ENCODE measurements at places on chromosomes 5 and 9.

DNA sequence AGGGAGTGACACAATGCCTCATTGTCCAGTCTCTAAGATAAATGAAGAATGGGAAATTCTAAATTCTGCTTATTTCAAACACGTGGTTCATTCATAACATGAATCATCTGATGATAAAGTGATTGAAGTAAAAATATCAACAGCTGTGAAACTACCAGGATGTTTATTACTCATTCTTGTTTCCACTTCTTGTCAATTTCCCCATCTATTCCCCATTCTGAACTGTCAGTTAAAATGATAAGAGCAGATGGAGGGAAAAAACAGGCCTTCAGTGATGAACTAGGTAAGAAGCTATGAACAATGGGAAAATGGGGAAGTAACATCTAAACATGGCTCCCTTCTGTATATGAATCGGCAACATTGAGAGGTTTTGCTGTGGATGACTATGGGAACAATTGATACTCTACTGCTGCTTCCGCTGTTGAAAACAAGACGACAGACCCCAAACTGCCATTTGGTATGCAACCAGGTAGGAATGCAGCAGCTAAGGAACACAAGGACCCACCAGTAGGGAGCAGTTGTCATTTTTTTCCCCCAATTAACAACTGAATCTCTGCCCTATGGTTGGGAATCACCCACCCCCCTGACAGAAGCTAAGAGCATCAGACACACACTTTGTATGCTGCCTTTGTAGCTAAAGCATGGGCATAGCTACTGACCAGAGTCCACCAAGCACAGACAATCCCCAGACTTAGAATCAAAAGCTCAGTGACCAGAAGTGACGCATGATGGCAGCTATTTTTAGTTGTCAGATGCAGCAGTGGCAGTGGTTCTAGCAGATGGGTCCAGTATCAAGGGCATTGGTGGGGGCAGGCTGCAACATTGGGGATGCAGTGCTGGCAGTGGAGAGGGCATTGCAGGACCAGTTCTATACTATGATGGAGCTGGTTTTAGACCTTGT lies 52.9 kb upstream of the ZNF366 start:
- no peak for DNase-seq

GRCh38 chr5:110082863-110083262 lies 393.1 kb downstream of the MAN2A1 start:
- no peak for DNase-seq

- DNase-seq: no peak
Measured at GRCh38 chr9:27078685-27079084, 30.3 kb upstream of the TEK start.

DNA sequence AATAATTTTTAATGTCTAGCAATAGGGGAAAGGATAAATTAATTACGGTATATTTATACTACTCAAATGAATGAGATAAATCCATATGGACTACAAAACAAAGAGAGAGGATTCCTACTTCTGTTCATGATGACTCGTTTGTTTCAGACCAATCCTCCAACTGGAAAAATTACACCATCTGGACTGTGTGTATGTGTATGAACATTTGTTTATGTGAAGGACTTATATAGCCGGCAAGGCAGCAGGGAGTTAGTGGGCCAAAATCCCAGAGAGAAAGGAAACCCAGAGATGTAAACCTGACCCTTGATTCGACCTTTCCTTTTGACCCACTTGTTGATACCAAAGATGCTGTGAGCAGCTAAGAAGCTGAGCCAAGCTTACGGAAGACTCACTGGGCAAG lies 20.1 kb downstream of the PDE6A start:
- no peak for DNase-seq

- DNase-seq: no peak
Measured at GRCh38 chr9:125609744-125610143, 97.3 kb downstream of the MAPKAP1 start.

DNA sequence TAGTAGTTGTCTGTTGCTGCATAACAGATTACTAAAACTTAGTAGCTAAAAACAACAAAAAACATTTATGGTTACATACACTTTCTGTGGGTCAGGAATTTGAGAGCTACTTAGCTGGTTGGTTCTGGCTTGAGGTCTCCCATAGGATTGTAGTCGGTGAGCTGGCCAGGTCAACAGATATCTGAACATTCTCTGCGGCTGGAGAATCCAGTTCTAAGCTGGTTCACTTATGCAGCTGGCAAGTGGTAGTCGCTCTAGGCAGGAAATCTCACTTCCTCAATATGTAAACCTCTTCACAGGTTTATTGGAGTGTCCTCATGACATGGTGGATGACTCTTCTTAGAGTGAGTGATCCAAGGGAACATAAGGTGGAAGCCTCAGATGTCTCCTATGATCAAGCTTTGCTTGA lies 65.7 kb upstream of the TNFAIP8 start:
- DNase-seq: no peak

GRCh38 chr9:125932012-125932411 lies 184.8 kb downstream of the PBX3 start:
- DNase-seq: peak; percentile 30

- DNase-seq: no peak
Measured at GRCh38 chr9:89967527-89967926, 362.7 kb downstream of the GADD45G start.

GRCh38 chr9:108325406-108325805 lies 530.4 kb downstream of the ACTL7B start:
- no peak for DNase-seq

- DNase-seq: no peak
Measured at GRCh38 chr5:74303578-74303977, 336.9 kb downstream of the ENC1 start.

GRCh38 chr5:74285675-74286280 lies 354.8 kb downstream of the ENC1 start:
- no peak for DNase-seq

- DNase-seq: no peak
Measured at GRCh38 chr5:146710348-146710747, 168.2 kb downstream of the PPP2R2B start.

DNA sequence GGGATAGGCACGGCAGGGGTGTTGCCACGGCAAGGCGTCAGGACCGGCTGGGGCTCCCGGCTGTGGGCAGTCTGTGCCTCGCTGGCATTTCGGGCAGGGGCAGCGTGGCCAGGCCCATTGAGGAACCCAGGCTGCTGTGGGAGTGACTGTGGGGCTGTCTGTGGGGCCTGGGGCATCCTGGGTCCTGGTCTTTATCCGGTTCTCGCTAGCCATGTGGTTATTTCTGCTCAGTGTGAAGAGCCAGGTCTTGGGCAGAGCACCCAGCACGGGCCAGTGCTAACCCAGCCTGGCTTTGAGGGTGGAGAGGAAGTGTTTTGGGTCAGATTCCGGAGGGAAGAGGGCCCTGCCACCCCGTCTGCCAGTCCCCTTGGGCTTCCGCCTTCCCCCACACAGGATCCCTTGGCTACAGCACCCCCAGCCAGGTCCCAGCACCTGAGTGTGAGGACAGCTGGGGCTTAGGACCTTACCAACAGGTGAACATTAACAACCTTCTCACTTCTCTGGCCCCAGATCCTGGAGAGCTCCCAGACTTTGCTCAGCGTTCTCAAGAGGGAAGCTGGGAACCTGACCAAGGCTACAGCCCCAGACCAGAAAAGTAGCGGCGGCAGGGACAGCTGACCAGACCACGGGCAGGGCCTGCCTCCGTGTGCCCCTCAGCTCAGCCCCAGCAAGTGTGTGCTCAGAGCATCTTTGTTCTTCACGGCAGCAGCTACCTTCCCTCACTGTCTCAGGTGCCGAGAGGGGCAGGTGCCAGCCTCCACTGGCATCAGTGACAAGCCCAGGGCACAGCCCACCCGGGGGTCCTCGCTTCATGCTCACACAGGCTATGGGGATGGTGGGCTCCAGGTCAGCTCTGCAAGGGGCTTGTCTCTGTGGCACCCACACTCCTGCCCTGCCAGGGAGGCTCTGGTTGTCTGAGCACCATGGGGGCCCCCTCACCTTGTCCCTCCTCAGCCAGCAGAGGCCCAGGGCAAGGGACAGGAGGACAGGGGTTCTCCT lies 1.1 kb downstream of the SSNA1 start:
- no peak for DNase-seq

DNA sequence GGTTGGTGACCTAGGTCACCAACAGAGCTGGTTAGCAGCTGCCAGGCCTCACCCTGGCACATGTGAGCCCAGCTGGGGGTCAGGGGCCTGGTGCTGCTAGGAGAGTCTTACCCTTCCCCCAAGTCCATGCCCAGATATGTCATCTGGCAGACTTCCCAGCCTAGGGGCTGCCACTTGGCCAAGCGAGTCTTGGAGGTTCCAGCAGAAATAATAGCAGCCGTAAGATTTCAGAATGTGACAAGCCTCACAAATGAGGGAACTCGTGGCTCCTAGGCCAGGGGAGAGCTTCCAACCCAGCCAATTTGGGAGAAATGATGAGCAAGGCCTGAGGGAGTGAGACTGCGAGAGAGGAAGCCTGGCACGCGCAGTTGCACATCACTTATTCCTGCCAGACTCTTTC lies 11.1 kb downstream of the URM1 start:
- DNase-seq: no peak

- DNase-seq: no peak
Measured at GRCh38 chr9:136644593-136645351, 17.9 kb upstream of the EGFL7 start.

DNA sequence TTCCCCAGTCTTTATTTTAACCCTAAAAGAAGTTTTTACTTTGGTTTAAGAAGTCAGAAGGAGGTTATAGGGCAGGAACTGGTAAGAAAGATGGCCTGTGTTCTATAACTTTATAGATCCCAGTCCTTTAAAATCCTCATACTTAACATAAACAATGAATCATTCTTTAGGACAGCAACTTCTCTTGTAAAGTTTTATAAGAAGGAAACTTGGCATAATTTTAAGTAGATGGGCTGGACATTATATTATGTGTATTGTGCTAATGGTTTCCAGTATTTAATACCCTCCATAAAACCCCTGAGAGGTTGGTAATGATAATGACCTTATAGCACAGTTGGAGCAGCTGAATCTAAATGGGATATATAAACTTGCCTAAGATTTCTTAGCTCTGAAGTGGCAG lies 247.2 kb downstream of the FAM170A start:
- no peak for DNase-seq

DNA sequence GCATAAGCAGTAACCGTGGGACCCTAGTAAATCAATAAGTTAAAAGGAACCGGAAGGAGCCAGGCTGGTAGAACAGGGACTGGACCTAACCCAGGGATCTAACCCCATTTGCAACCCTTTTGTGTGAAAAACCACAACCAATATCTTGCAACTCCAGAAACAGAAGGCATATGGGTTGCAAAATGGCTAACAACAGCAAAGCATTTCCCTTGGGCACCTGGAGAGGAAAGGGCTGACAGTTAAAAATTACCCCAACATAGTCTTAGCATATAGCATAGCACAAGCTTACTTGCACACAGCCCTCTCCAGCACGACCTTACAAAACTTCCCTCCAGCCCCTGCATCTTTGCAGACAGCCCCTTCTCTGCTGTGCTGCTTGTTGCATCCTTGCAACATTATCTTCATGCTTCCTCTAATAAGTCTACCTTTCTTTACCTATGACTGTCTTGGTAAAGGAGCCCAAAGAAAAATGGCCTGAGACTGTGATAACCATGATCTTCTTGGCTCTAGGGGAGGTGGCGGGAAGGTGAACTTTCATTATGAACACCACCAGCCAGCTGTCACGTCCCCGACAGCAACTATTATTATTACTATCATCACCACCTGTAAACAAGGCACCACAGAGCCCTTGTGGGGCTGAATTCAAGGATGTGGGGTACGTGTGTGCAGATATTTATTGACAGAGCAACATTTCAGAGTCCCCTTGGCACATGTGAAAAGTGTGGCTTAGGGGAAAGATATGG lies 49.8 kb downstream of the PRRC1 start:
- DNase-seq: no peak

- DNase-seq: no peak
Measured at GRCh38 chr9:81460693-81461092, 228.7 kb downstream of the TLE1 start.

GRCh38 chr9:98880311-98881015 lies 63.2 kb upstream of the COL15A1 start:
- DNase-seq: no peak

GRCh38 chr9:85013703-85014102 lies 344.2 kb downstream of the NTRK2 start:
- DNase-seq: no peak

DNA sequence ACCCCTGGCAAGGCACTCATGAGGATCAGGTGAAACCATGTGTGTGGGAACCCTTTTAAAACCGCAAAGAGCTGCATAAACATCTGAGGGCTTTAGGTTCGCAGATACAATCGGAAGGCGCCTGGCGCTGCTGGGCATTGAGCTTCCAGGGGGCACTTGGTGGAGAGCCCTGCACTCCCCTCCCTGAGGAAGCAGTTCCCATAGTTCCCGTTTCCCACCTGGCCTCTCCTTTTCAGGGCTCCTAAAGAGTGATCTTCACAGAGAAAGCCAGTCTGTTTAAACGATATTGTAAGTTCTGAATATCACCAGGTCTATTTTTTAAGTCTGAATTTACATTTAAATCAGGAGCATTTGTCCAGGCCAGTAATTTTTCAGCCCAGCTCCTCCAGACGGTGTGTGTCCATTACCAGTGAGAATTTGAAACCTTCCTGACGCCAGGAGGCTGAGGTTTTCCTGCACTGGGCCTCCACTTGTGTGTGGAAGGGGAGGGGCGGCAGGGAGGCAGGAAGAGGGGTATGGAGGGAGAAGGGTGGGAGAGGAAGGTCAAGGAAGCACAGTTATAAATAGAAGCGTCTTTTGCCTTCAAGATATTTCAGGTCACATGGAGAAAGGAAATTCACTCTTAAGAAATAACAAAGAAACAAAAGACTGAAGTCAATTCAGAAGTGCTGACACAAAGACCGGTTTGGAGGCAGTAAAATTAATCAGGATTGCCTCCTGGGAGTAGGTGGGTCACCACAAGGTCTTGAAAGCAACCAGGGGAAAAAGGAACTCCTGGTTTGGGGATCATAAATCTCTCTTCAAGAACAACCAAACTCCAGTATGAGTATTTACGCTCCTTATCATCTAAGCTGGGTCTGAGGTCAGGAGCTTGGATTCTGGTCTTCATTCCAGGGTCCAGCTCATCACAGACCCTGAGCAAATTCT lies 14.3 kb upstream of the MGAT1 start:
- DNase-seq: no peak

- no peak for DNase-seq
Measured at GRCh38 chr9:127096208-127096607, 26.2 kb downstream of the ANGPTL2 start.
